ENCODE measurements at places on chromosomes 7 and 10.

DNA sequence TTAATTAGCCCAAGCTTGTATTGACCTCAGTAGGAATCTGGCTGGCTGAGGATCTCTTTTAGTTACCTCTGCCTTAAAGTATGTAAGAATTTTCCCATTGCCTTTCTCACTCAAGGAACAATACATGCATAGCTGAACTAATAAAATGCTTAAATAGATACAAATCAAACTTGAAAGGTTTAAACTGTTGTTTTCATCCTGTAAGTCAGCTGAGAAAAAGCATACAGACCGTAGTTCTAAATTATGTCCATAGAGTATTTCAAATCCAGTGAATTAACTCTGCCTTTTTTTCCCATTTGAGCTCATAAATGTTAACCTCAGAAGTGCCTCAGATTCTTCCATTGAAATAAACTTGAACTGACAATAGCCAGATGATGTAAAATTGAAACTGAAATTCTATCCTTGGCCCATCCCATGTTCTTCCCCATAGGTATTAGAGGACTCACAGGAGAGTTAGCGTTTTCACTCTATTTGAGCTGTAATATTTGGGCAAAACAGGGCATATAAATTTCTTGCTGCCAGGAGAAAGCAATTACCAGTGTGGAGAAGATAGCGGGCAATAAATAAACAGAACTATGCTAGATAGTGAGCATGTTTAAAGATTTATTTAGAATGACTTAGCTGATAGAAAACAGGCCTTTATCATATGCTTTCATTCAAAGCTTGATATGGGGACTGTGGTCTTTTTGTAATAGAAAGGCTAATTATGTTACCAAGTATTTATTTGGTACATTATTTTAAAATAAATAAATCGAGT lies 163.7 kb downstream of the WNT2 start:
- DNase-seq = no peak

GRCh38 chr10:110500515-110500905 lies 2.8 kb downstream of the DUSP5 start:
- DNase-seq = no peak

DNA sequence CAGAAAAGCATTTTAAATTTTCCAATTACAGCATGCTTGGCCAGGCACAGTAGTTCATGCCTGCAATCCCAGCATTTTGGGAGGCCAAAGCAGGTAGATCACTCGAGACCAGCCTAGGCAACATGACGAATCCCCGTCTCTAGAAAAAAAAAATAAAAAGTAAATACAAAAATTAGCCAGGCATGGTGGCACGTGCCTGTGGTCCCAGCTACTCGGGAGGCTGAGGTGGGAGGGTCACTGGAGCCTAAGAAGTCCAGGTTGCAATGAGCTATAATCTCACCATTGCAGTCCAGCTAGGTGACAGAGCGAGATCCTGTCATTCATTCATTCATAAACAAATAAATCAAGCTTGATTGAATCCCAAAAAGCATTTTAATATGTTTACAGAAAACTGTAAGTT lies 234.9 kb downstream of the PARD3 start:
- DNase-seq = no peak

- no peak for DNase-seq
Observed at GRCh38 chr10:29731760-29732159, 97.0 kb upstream of the SVIL start.

GRCh38 chr10:49652421-49653272 lies 26.8 kb upstream of the C10orf53 start:
- DNase-seq = peak; percentile 17

DNA sequence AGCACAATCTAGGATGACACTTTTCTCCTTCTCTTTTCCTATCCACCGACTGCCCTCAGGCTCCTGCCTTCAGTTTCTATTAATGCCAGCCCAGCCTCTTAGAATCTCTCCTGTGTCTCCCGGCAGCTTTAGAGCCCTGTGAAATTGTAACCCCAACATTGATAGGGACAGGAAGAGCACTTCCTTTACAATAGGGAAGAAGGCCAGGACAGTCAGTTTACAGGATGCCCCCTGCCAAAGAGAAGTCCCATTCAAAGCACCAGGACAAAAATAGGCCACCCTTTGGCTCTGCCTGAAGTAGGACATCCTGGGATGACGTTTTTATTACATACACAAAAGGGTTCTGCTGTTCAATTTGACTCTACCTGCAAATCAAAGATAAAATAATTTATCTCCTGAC lies 64.7 kb upstream of the ANK3 start:
- DNase-seq = no peak

DNA sequence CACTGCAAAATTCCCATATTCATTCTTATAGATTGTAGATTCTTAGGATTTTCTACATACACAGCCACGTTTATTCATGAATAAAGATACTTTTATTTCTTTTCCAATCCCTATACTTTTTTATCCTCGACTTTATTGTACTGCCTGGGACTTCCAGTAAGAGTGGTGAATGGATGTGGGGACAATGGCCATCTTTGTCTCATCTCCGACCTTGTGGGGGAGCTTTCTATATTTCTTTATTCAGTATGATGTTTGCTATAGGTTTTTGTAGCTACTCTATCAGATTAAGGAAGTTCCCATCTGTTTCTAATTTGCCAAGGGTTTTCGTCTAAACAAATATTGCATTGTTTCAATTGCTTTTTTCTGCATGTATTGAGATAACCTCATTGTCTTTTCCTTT lies 184.3 kb downstream of the FOXP2 start:
- no peak for DNase-seq

GRCh38 chr10:119652361-119652730 lies 1.2 kb downstream of the BAG3 start:
- peak; percentile 68 for DNase-seq

- no peak for DNase-seq
Observed at GRCh38 chr7:27178366-27178765, 4.2 kb upstream of the HOXA10 start.

GRCh38 chr7:91946549-91946948 lies 5.9 kb downstream of the AKAP9 start:
- no peak for DNase-seq

DNA sequence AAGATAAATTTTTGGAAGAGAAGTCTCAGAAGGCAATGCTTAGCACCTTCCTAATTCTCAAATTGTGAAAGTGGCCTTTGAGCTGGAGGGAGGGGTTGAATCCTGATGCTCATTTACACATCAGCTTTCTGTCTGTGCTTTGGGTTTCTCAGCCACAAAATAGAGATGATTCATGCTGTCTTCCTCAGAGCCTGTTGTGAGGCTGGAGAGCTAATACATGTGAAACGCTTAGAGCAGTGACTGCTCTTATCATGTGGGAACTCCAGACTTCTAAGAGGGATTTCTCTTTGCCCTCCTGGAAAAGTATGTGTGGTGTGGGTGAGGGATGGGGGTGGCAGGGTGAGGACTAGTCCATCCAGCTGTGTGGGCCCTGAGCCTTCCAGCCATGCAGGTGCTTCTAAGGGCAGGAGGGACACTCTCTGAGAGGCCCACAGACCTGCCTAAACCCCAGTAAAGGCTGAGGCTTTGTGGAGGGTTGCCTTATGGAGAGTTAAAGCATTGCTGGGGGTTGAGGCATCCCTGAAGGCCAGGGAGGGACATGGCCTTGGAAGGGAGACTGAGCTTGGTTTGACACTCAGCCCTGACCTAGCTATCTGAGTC lies 4.8 kb upstream of the EVX1 start:
- DNase-seq = no peak

DNA sequence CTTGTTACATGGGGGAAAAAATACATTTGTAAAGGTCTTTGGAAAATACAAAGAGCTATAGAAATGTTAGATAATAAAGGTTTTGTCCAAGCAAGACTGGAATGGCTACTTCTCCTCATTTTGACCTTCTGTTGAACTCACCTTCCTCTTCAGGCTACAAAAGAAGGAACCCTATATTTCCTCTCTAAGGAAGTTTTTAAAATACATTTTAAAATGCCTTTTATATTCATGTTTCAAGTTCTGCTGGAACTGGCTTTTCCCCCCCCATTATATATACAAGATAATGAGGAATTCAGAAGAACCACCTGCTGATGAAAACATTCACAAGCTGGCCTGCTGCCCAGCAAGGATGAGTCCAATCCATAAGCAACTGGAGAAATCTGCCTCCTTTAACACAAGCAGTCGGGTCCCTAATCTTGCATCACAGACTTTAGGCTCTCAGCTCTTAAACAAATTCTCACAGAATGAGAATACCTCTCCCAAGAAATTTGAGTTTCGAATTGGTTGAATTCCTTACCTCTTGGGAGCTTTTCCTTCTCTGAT lies 44.6 kb downstream of the MTERF1 start:
- DNase-seq = no peak

GRCh38 chr10:97633921-97634320 lies 621 bp upstream of the MORN4 start:
- DNase-seq = no peak

GRCh38 chr7:106153891-106154449 lies 41.9 kb upstream of the SYPL1 start:
- peak; percentile 68 for DNase-seq

DNA sequence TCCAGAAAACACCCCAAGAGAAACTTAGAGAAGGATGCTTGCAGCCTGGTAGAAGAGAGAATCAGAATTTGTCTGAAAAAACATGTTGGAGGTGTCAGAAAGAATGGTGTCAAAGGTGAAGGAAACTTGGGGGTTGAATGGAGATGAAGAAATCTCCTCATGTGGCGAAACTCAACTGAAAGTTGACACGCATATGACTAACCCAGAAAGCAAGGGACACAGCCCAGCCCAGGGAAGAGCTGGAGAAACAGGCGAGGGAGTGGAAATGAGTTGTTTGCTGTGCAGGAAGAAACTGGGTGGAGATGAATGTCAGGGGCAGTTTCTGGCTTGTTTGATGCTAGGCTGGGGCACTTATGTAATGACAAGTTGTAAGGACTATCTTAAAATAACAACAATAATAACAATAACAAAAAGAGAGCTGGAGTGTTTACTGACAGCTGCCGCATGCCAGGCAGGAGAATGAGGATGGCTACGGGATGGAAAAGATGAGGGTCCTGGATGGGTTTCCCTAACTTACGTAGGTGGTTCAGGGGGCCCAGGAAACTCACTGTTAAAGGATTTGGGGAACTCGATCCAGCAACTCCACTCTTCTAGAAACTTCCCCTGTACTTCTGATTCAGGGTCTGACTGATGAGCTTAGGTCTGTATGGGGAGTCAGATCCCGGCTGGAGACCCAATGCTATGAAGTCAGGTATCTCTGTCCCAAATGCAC lies 57.4 kb downstream of the MAP3K8 start:
- DNase-seq = no peak

DNA sequence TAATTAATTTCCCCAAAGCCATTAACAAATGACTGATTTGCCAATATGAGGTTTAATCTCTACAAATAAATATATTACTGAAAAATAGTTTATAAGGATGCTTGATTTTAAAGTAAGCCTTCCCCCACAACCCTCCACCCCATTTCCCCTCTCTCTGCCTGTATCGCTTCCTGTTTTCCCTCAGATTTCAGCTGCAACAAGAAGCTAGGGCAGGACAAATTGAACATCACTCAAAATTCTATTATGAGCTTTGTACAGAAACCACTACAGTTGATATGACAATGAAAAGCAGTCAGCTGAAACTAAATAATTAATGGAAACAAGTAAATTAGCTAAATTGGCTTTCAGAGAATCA lies 109.0 kb upstream of the SP4 start:
- no peak for DNase-seq

DNA sequence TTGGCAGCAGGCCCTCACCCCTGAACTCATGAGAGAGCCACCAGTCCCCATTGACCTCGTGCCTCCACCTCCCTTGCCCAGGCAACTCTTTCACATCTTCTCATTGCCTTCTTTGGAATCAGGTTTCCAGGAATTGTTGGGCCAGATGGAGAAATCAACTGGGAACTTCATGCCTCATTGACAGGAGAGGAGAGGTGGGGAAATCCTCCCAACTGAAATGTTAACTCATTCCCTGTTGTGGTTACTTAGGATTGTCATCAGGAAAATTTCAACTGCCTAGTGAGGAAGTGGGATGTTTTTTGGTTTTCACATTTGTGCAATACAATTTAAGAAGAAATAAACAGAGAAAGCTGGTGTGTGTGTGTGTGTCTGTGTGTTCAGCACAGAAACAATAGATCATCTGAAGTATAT lies 106.6 kb upstream of the INHBA start:
- DNase-seq = no peak

GRCh38 chr7:71972534-71972933 lies 439.6 kb downstream of the CALN1 start:
- DNase-seq = no peak

DNA sequence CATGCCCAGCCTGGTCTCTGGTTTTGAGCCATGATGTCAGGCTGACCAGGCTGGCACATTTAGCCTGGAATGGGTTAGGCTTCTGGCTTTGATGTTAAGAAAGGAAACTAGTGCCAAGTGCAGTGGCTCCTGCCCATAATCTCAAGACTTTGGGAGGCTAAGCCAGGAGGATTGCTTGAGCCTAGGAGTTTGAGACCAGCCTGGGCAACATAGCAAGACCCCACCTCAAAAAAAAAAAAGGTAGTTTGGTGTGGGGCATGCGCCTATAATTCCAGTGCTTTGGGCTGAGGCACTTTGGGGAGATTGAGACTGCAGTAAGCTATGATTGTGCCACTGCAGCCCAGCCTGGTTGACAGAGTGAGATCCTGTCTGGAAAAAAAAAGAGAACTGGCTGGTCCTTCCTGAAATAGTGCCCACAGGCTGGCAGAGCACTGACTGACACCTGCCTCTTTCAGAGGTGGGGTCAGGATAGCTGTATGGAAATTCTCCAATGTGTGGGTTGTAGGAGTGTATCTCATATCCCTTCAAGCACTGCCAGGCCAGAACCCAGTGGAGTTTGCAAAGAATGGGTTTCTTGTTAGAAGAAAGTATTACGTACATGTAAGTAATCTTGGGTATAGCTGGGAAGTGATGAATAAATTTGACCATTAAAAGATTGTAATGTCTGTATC lies 61.3 kb downstream of the KAT6B start:
- DNase-seq = no peak

DNA sequence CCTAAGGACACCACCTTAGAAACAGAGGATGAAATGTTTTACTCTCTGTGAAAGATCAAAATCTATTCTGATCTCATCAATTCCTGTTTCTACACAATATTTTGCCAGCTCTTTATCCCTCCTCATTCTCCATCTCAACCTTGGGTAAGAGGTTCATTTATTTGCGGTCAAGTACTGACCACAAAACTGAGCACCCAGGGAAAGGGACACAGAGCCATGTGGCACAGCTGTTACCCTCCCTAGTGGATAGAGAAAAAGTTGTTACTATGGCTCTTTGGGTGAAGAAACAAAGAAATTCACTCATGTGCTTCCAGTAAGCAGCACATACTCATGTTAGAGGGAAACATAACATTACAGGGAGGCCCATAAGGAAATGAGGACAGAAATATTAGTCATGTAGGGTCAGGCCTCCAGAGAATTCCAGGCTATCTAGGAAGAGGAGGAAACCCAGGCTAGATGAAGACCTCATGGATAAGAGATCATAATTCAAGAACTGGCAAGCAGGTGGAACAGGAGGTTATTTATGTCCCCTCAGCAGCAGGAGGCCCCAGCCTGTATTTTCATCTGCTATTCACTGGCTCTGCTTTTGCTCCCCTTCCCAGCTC lies 114.5 kb downstream of the ATE1 start:
- DNase-seq = no peak

GRCh38 chr10:24503461-24504320 lies 220.0 kb downstream of the ARHGAP21 start:
- peak; percentile 66 for DNase-seq

Data from HuH-7 (cell line).